ENCODE measurements at places on chromosomes 1 and 21.

GRCh38 chr1:46820560-46821060, 21.8 kb downstream of the CYP4B1 start:
- no peak for DNase-seq

DNA sequence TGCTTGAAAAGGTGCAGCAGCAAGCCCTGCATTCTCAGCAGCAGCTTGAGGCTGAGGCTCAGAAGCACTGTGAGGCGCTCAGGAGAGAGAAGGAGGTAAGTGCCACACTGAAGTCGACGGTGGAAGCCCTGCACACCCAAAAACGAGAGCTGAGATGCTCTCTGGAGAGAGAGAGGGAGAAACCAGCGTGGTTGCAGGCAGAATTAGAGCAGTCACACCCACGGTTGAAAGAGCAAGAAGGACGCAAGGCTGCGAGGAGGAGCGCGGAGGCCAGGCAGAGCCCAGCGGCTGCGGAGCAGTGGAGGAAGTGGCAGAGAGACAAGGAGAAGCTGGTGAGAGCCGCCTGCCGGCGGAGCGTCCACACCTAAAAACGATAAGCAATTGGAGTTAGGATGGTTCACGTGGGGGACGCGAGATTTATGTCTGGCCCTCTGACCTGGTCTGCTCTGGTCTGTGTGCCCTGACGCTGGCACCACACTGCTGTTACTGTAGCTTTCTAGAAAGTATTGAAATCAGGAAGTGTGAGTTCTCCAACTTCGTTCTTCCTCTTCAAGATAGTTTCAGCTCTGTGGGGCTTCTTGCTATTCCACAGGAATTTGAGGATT, 26.7 kb upstream of the DIP2A start:
- no peak for DNase-seq

- no peak for DNase-seq
Measured at GRCh38 chr21:31687108-31687507, 27.6 kb downstream of the SOD1 start.

- DNase-seq = peak; percentile 68
Measured at GRCh38 chr1:24364975-24365678, 46.0 kb downstream of the GRHL3 start.

DNA sequence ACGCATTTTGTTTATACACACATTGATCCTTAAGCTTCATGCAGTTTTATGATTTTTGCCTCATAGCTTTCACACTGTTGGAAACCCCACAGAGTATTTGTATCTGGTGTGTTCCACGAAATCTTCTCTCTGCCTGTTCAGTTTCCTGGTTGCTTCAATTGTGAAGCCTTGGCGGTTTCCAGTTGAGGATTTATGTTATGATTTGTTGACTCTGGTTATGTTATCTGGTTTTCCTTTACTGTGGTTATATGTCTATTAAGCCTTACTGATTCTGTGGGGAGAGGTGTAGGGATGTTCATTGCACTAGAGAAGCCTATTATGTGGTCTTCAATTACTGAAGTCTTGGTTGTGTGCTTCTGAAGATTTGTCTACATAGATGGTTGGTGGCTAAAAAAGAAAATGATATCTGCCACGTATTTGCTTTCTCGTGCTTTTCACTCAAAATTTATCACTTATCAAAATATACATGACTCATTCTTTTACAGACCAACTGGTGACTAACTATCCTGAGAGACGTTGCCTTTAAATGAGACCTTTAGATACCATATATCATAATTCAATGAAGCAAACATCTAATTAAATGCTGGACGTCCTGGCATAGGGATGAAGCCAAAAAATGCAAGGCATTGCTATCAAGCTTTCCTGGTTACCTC, 488.0 kb upstream of the B3GALT2 start:
- DNase-seq = no peak

GRCh38 chr1:46379996-46380395, 14.1 kb upstream of the FAAH start:
- no peak for DNase-seq

DNA sequence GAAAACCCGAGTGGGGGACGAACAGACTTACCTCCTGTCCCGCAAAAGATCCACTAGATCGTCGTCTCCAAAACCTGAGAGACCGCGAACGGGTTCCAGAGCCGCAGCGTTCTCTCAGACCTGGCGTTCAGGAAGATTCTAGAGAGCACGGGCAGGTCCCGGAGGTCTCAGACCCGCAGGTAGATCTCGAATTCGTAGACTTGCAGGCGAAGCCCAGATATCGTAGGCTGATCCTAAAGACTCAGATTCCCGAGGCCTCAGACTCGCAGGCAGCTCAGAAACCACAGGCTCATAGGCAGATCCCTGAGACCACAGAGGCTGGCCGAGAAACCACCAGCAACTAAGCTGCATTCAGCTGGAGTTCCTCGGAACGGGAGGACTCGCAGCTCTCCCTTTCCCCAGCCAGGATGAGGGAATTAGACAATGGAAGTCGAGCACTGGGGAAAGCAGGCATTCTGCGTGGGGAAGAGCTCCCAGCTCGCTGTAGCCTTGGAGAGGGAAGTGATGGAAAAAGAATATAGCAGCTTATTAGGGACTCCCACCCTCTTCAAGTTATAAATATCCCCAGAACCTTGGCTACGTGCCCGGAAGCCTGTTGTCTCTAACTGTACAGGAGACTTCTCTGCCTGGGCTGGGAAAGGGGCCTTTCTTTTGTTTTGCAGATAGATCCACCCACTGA, at the start of gene ZNF436:
TSS of gene ZNF436 (minus strand) at position 502 of the 679 bp plus-strand sequence. CDS start 1,831 bp downstream, outside the sequence.
- DNase-seq = peak; percentile 13

DNA sequence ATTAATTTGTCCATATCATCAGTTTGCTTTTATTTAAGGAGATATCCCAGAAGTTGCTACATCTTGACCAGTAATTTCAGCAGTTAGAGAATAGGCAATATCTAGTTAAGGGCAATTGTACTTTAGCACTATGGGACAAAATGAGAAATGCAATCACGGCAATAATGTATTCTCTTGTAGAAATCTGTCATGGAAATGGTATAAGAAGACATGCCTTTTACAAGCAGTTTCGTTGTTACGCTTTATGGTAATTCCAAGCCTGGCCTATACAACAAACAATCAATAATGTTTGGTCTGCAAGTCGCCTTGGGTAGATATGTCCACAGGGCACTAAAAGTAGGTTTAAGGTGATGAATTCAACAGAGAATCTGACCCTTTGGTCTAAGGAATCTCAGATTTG, 1.2 kb upstream of the NOS1AP start:
- DNase-seq = no peak

DNA sequence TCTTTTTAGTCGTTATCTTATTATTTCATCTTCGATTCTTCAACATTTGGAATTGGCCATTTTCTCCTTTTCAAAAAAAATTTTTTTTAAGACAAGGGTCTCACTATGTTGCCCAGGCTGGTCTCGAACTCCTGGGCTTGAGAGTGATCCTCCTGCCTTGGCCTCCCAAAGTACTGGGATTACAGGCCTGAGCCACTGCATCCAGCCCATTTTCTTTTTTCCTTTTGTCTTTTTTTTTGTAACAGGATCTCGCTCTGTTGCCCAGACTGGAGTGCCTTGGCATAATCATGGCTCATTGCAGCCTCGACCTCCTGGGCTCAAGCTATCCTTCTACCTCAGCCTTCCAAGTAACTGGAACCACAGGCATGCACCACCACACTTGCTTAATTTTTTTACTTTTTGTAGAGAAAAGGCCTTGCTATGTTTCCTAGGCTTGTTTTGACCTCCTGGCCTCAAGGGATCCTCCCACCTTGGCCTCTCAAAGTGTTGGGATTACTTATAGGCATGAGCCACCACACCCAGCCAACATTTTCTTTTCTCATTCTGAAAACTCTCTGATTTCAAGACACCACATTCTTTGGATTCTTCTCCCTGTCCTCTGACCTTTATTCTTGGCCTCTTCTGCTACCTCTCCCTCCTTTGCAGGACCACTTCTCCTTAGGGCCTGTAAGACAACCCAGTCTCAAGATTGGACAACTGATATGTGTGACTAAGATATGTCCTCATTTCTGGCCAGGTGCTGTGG, 6.0 kb upstream of the MAP1LC3C start:
- no peak for DNase-seq

- no peak for DNase-seq
Measured at GRCh38 chr1:209659909-209660308, 7.7 kb upstream of the LAMB3 start.

GRCh38 chr1:38090796-38091195, 44.2 kb upstream of the POU3F1 start:
- no peak for DNase-seq

- DNase-seq = peak; percentile 17
Measured at GRCh38 chr1:232629250-232630046, 485 bp downstream of the SIPA1L2 start.

DNA sequence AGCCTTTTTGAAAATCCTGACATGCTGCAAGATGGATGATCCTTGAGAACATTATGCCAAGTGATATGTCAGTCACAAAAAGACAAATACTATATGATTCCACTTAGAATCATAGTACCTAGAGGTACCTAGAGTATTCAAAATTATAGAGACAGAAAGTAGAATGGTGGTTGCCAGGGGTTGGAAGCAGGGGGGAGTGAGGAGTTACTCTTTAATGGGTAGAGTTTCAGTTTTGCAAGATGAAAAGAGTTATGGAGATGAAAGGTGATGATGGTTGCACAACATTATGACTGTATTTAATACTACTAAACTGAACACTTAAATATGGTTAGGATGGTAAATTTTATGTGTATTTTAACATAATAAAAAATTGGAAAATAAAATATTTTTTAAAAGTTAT, 37.9 kb upstream of the PODN start:
- no peak for DNase-seq

DNA sequence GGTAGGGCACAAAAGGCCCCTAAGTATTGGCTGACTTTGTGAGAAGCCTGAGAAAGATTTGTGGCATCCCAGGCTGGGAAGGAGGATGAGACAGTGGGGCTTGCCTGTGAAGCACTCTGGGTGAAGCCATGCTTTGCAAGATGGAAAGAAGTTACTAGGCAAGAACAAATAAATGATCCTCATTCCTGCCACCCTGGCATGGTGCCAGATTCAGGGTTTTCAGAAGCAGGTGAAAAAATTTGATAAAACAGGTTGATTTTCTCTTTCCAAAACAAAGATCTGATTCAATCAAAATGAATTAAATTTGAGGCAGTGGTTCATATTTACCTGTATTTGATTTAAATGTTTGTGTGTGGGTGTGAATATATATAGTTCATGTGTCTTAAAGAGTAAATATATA, 386.9 kb upstream of the PROX1 start:
- DNase-seq = no peak

DNA sequence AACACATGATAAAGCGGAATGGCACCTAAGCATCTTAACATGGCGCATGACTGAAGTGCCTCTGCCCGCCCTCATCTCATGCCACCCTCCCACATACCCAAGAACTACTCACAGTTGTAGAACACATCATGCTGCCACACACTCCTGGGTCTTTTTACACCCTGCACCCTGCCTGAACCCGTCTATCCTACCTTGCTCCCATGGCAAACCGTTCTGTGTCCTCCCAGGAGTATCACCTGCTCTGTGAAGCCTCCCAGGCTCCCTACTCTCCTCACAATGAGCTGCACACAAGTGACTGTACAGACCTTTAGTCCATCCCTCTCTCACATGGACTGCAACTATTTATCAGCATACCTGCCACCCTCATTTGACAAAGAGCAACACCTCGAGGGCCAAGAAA, 144.0 kb downstream of the TGFBR3 start:
- no peak for DNase-seq

DNA sequence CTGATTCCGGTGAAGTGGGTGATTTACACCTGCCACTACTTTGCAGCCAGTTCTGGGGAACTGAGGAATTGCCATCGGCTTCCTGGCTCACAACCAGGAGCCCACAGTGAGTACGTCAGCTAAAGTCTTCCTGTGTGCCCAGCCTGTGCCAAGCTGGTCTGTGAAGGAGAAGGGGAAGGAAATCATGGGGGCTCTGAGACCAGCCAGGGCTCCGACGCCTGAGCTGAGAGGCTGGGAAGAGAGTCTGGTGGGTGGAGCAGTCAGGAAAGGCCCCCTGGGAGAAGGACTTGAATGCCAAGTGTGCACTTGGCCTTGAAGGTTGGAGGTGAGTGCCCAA, 1.2 kb downstream of the LURAP1 start:
- no peak for DNase-seq
